ENCODE measurements at places on chromosomes 1 and 21.

DNA sequence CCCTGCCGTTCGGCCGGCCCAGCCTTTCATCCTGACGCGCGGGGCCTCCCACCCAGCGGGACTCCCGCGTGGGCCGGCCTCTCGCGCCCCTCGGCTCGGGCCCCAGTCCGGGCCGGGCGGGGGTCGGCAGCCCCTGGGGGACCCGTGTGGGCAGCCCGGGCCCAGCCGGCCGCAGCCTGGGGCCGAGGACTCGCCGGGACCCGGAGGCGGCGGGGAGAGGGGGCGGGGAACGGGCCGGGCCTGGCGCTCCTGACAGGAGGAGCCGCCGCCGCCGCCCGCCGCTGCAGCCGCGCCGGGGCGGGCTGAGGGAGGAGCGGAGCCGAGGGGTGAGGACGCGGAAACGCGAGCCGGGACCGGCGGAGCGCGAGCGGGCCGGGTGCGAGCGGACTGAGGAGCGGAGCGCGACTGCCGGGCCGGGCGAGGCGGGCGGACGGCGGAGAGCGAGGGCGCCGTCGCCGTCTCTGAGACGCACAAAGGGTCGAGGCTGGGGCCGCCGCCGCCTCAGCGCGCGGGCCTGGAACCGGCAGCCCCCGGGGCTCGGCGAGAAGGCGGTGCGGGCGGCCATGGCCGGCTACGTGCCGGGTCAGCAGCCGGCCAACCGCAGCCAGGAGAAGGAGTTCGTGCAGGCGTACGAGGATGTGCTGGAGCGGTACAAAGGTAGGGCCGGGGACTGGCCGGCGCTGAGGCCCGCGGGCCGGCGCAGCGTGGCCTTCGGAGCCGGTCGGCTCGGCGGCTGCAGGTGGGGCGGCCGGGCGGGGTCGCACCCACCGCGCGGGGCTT is 79.1 kb downstream of the NDUFS5 start:
- no peak for DNase-seq

DNA sequence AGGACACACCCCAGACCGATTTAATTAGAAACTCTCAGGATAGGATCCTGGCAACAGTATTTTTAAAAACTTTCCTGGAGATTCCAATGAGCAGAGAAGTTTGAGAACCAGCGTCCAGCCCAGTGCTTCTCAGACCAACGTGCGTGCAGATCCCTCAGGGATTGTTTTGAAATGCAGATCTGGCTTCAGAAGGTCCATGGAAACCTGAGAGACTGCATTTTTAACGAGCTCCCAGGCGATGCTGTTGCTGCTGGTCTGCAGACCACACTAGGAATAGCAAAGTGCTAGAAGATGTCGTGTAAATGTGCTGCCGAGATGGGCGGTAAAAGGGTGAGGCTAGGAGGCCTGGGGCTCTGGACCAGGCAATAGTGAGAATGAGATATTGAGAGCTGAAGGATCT is 18.4 kb upstream of the CASQ1 start:
- DNase-seq, result no peak

DNA sequence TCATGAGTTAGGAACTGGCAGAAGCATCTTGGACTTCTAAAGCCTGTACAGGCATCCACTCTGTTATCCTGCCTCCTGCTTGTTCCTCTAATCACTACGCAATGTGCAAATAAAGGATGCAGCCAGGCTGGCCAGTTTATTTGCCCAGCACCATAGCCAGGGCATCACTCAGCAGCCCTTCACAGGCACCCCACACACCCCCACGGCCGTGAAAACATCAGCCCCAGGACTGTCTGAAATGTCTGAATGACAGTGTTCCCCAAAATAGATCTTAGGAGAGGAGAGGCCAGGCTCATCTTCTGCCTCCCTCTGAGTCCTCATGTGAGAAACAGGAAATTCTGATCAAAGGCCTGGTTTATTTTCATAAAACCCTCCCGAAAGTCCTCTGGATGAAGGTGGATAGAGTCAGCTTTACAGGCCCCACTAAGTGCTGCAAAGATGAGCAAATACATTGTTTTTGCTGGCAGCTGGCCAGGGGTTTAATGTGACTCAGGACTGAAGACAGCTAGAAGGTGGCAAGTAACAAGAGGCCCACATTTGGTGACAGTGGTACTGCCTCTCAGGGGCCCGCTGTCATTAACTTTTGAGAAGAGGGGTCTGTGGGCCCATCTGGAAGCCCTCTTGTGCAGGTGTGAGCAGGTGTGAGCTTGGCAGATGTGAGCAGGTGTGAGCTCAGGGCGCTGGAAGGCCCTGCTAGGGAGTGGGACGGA is 32.9 kb downstream of the GRHL3 start:
- DNase-seq, result no peak

- DNase-seq, result no peak
Observed at GRCh38 chr1:222275729-222276465, 272.0 kb downstream of the HHIPL2 start.

DNA sequence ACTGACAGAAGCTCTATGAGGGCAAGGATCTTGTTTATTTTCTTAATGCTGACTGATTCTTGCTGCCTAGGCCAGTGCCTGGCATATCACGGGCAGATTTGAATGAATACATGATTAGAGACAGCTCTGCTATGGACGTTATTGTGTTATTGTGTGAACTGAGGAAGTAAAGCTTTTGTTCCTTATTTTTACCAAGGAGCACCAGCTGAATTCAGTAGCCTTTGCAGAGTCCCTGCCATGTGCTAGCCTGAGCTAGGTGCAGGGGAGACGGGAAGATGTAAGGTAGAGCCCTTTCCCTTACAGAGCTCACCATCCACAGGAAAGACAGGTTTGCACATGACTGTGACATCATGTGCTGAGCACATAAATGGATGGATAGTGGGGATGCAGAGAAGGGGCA is 36.0 kb upstream of the SCMH1 start:
- no peak for DNase-seq

GRCh38 chr1:151326619-151327222 is 495 bp downstream of the PI4KB start:
- DNase-seq, result no peak

DNA sequence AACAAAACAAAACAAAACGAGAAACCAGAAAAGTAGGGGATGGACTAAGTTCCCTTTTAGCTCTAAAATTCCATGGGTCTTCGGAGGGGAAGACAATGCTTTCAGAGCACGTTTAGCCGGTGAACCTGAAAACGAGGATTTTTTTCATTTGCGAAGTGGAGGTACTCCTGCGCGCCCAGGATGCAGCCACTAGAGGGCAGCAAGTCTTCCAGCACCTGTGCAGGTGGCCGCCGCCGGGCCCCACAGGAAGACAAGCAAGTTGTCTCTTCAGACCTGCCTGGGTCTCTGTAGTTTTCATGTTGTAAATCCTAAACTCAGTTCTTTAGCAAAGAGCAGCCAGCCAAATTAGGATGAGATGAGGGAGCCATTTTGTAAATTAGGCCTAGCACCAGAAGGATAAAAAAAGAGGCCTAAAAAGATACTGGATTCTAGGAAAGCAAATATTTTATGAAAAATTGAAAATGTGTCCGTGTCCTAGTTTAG is 17.7 kb upstream of the SNX27 start:
- DNase-seq, result peak; percentile 49

DNA sequence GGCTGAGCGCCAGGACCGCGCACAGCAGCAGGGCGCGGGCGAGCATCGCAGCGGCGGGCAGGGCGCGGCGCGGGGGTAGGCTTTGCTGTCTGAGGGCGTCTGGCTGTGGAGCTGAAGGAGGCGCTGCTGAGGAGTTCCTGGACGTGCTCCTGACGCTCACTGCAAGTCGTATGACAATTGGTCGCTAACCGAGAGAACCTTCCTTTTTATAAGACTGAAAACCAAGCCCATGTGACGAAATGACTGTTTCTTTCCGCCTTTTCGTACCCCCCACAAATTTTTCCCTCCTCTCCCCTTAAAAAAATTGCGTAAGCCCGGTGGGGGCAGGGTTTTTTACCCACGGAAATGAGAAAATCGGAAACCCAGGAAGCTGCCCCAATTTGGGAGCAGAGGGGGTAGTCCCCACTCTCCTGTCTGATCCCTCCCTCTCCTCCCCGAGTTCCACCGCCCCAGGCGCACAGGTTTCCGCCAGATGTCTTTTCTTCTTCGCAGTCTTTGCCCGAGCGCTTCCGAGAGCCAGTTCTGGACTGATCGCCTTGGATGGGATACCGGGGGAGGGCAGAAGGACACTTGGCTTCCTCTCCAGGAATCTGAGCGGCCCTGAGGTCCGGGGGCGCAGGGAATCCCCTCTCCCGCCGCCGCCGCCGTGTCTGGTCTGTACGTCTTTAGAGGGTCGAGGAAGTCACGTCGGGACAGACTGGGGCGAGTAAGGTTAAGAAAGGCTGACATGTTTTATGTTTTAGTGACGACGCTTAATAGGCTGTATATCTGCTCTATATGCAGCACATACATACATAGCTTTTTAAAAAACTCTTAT is at the start of gene PTGS2:
PTGS2 (minus strand) TSS at position 179 of the 817 bp plus-strand sequence; CDS start at position 46, 133 bp downstream.
- DNase-seq, result no peak

- DNase-seq, result no peak
Observed at GRCh38 chr1:116513956-116514355, 56.9 kb downstream of the CD58 start.

GRCh38 chr1:47679301-47679791 is 241.5 kb downstream of the FOXD2 start:
- no peak for DNase-seq

GRCh38 chr1:154769193-154769895 is 100.7 kb downstream of the KCNN3 start:
- DNase-seq, result no peak

- DNase-seq, result no peak
Observed at GRCh38 chr1:52674497-52675384, 23.4 kb downstream of the COA7 start.

DNA sequence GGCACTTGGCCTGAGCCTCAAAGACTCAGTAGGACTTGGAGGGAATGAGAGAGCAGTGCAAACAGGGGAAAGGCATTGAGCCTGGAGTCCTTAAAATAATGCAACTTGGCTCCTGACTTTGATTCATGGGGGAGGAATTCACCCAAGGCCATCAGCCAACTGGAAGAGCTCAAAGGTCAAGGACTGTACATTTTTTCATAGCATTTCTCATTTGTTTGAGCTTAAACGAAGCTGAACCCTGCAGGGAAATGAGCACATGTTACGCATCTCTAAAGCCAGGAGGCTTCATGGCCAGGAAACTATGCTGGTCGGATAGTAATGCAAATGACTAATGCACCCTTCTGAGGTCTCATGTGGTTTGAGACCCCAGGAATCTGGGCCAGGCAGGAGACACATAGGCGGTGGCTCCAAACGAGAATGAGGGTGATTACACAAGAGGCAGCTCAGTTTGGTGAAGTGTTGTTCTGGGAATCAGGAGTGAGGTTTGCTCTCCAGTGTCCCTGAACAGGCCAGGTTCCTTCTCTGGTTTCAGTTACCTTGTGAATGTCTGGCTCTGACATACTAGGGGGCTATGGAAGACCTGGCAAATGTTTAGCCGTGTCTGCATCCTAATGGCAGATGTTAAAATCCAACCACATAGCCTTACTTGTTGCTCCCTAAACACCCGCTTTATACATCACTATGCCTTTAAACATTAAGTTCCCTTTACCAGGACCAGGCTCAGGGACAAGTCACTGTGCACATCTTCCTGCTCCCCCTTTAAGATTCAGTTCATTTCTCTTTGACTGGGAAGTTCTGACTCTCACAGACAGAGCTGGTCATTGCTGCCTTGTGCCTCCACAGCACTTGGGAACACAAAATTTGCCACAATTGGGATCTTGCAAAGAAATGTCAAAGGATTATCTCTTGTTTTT is 503.9 kb upstream of the USP24 start:
- DNase-seq, result no peak
